ENCODE measurements at places on chromosomes 2 and 18.

DNA sequence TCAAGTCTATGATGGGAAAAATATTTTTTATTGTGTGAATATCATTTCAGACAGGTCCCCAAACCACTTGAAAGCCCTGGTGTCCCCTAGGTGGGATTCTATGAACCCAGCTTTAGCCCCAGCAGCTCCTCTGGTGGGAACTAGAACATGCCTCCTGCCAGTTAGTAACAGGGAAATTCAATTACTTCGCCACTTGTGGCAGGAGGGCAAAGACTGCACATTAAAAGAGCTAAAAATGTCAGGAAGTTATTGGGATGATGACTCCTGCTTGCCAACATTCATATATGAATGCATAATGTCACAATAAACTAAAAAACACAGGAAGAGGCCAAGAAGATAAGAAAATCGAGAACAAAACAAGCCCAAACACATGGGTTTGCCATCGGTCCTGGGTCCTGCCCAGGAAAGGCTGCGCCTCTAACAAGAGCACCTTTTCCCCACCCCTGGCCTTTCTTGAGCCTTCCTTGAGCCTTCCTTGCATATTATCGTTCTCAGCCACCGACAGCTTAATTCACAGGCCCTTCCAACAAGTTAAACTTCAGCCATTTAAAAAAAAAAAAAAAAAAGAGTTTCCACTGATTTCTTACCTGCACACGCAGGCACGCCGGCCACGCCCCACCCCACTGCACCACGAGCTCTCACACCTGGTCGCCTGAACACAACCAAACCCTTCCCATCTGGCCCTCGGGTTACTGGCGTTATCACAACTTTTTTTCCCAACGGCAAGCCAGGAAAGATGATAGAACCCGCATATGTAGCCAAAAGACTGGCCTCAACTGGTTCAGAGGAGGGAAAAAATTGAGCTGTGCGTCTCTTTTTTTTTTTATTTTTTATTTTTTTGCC, 23.4 kb downstream of the BCL11A start:
- no peak for DNase-seq

- DNase-seq: no peak
Measured at GRCh38 chr2:196167666-196168065, 3.7 kb downstream of the STK17B start.

DNA sequence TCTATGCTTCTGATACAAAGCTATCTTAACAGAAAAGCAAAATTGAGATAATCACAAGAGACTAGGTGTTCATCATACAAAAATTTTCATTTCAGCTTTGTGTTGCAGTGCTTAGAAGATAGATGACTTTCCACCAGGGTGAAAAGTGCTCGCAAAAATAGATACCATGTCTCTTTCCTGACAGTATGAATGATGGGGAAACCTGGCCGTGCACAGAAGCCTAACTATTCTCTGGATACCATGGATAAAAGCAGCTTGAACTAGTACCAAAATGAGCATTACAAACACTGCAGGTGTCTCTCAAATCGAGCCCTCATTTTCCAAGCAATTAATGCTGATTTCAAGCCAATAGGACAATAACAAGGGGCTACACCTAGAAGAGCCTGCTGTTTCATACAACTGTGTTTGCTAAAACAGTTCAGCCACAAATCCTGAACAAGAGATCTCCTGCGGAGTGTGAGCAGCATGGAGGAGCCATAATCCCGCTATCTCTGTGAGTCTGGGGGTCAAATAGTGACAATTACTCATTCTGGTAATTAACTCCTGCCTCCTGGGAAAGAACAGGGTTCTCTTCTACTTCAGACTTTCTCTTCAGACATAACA, 507.6 kb downstream of the PID1 start:
- DNase-seq: no peak

DNA sequence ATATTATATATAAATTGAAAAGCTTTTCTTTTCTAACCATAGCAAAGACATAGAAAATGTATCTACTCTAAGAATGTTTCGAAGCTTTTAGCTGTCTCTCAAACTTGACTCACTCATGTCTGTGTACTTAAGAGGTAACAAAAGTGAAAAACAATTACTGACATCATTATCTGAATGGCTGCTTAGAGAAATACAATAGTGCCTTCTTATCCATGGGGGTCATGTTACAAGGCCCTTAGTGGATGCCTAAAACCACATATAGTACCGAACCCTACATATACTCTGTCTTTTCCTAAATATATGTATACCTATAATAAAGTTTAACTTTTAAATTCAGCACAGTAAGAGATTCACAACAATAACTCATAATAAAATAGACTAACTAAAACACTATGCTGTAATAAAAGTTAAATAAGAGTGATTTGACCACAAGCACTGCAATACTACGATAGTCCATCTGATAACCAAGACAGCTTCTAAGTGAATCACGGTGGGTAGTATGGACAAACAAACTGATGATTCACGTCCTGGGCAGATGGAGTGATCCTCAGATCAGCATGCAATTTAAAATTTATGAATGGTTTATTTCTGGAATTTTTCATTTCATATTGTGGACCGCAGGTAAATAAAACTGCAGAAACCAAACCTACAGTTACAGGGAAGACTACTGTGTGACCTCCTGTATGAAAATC, 246.2 kb downstream of the XIRP2 start:
- no peak for DNase-seq

DNA sequence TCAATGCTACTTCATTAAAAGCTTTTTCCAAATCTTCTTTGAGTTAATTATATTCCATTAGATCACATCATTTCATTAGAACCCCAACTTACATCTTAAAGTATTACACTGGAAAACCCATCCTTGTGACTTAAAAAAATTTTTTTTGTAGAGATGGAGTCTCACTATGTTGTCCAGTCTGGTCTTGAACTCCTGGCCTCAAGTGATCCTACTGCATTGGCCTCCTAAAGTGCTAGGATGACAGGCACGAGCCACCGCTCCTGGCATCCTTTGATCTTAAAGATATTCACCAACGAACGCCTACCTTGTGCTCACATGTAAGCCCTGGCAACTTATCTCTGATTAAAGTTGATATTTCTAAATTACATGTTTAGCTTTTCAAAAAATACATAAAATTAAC, 6.7 kb downstream of the LAPTM4A start:
- no peak for DNase-seq

DNA sequence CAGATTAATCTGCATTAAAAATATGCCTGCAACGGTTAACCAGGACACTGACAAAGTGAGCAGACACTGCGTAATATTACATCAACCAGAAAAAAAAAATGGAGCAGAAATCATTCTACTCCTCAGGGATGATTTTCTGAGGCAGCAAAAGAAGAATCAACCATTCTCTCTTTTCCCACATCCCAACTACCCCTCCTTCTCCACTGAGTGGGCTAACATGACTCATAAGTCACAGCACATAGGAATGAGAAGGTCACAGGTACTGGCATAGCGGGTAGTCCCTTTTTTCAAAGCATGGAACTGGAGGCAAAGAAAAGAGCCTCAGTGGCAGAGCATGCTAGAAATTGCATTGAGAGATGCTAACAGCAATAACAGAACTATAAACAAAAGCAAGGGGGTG, 54.3 kb upstream of the TSPYL6 start:
- no peak for DNase-seq

- DNase-seq: no peak
Measured at GRCh38 chr2:231191896-231192872, 6.2 kb upstream of the ARMC9 start.

DNA sequence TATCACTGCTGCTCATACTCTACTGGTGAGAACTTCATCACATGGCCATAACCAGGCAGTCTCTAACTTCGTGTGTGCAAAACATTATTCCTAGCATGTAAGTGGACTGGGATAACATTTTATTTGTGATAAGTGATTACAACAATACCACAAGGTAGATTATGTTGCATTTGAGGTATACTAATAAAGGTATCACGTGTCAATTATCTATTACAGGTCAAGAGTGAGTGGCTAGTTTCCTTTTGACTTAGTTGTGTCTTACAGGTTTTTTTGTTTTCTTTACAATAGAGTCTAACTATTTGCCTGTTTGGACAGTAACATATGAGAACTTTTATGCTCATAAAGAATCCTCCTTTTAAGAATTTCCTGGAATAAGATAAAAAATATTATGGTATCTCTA, 67.2 kb upstream of the DSC1 start:
- no peak for DNase-seq

DNA sequence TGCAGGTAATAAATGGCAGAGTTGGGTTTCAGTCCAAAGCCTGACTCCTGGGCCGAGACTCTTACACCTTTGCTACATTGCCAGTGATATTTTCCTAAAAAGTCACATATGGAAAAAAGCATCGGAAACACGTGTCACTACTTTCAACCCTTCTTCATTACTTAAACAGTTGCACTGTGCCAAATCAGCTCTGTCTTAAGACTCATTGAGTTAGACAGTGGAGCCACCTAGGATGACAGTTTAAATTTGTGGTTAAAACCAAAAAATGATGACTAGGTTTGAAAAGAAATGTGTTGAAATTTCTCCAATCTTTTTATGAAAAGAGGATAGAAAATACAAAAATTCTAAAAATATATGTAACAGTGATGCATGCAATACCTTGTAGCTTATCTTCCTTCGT, 97.5 kb downstream of the TMEM247 start:
- DNase-seq: no peak

- no peak for DNase-seq
Measured at GRCh38 chr2:225824748-225825449, 425.4 kb downstream of the NYAP2 start.

DNA sequence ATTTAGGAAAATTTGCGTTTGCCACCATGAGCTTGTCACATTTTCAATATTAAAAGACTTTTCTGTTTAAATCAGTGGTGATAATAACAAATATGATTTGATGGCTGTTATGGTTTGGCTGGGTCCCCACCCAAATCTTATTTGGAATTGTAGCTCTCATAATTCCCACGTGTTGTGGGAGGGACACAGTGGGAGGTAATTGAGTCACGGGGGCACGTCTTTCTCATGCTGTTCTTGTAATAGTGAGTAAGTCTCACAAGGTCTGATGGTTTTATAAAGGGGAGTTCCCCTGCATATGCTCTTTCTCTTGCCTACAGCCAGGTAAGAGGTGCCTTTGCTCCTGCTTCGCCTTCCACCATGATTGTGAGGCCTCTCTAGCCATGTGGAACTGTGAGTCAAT, 83.4 kb upstream of the RGPD4 start:
- DNase-seq: no peak

GRCh38 chr2:218307415-218308090, 15.2 kb upstream of the TMBIM1 start:
- no peak for DNase-seq

GRCh38 chr2:32553829-32554432, 73.9 kb upstream of the TTC27 start:
- peak; percentile 47 for DNase-seq

DNA sequence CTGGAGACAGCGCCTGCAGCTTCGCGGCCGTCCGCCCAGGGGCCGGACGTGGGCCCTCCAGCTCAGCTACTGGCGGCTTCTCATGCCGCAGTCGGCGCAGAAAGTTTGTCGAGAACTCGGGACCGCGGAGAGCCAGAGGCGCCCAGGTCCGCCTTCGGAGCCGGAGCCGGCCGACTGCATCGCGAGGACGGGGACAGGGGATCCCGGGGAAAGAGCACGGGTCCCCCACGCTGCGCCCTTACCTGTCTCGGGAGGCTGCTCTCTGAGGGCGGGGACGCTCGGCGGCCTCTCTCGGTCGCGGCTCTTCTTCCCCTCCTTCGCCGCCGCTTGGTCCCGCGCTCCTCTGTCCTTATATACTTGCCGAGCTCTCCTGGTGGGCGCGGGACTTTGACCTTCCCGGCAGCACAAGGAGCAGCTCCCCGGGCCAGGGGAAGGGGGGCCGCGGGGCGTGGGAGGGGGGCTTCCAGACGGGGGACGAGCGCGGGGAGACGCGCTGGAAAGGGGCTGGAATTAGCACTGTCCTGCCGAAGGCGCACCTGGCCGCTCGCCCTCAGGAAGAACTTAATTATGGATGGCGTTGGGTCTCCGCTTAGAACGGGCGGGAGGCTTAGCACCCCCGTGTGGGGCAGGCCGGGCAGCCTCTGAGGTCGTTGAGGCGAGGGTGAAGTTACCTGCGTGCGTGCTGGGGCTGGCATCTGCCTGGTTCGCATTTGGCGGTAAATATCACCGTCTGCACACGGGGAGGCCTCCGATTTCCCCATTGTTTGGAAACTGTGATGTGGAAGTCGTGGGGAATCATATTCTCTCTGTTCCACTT, at the start of gene POMC:
Gene POMC, minus strand, starts transcription at position 325 of the 817 bp plus-strand sequence. CDS start 3,808 bp downstream, outside the sequence.
- DNase-seq: no peak

DNA sequence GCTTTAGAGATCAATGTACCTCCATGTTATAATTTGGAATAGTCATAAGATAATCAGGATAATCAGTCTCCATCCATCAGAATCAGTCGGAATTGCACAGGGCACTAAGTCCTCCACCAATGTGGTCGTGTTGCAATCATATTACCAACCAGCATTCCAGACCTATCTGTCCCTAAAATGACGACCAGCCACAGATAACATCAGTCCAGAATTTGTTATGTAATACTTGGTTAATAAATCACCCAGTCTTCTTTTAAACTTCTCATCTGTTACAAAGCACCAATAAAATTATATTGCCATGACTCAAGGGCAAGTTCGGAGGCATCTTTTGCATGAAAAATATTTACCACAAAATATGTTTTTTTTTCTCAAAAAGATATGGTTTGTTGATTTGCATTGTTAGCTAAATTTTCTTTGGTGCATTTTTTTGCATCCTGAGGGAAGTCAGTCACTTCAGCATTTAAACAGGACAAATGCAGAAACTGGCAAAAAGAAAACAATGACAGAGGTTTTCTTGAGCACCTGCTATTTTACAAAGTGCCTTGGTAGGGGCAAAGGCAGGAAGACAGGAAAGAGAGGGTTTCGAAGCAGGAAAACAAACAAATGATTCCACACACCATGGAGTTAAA, 29.3 kb downstream of the PIEZO2 start:
- no peak for DNase-seq

DNA sequence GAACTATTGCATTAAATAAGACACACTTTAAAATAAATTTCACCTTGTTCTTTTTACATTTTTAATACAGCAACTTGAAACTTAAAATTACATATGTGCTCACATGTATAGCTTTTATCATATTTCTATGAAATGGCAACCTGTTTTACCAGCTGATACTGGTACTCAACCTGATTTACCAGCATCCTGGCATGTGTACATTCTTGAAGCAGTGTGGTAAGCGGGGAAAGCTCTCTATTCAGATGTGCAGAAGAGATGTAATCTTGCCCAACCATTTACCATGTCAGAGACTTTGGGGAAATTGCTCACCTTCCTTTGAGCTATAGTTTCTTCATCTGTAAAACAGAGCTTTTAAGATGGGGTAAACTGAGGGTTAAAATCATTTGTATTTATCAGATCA, 133.2 kb downstream of the CCDC148 start:
- no peak for DNase-seq

GRCh38 chr2:101921319-101921952, 70.3 kb upstream of the IL1R2 start:
- DNase-seq: peak; percentile 25

- DNase-seq: no peak
Measured at GRCh38 chr2:183359867-183360266, 235.6 kb downstream of the NUP35 start.

GRCh38 chr2:135096665-135097446, 44.8 kb downstream of the RAB3GAP1 start:
- DNase-seq: no peak

- no peak for DNase-seq
Measured at GRCh38 chr2:85501248-85501647, 37.7 kb upstream of the MAT2A start.

GRCh38 chr2:16739778-16740581, 74.3 kb upstream of the CYRIA start:
- no peak for DNase-seq
